ENCODE measurements at places on chromosomes 11 and 22.

- no peak for DNase-seq
Measured at GRCh38 chr22:48619721-48620120, 1208.0 kb downstream of the BRD1 start.

- DNase-seq, result no peak
Measured at GRCh38 chr11:12415342-12415966, 38.1 kb downstream of the PARVA start.

DNA sequence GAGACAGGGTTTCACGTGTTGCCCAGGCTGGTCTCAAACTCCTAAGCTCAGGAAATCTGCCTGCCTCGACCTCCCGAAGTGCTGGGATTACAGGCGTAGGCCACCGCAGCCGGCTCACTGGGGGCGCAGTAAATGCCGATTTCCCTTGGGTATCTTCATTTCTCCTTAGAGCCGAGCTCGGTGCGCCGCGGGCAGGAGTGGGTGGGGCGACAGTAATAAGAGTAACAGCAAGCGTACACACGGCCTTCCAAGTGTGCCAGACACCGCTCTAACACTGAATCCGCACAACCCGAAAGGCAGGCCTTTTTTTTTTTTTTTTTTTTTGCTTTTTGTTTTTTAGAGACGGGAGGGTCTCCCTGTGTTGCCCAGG lies 500 bp upstream of the ADSL start:
- peak; percentile 67 for DNase-seq

GRCh38 chr11:68959465-68960293 lies 21.1 kb downstream of the MRGPRD start:
- DNase-seq, result no peak

DNA sequence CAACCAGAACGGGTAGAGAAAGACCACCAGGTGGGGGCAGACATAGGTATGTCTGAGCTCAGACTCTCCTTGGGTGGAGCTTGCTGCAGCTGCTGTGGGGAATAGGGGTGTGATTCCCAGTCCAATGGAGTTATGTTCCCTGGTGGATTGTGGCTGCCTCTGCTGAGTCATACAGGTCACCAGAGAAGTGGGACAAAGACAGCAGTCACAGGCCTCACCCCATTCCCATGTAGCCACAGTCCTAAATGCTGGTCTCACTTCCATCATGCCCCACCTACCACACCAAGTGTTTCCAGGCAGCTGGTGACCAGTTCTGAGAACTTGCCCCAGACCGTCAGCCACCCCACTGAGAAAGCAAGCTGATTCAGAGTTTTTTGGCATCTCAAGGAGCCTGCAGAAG lies 17.5 kb downstream of the OR52E5 start:
- DNase-seq, result no peak

GRCh38 chr11:20912065-20912821 lies 242.9 kb downstream of the NELL1 start:
- no peak for DNase-seq

GRCh38 chr11:113248702-113249490 lies 65.5 kb upstream of the TTC12 start:
- DNase-seq, result no peak

GRCh38 chr11:86737737-86738136 lies 62.6 kb upstream of the PRSS23 start:
- no peak for DNase-seq

- no peak for DNase-seq
Measured at GRCh38 chr11:68363776-68364175, 51.4 kb downstream of the LRP5 start.

DNA sequence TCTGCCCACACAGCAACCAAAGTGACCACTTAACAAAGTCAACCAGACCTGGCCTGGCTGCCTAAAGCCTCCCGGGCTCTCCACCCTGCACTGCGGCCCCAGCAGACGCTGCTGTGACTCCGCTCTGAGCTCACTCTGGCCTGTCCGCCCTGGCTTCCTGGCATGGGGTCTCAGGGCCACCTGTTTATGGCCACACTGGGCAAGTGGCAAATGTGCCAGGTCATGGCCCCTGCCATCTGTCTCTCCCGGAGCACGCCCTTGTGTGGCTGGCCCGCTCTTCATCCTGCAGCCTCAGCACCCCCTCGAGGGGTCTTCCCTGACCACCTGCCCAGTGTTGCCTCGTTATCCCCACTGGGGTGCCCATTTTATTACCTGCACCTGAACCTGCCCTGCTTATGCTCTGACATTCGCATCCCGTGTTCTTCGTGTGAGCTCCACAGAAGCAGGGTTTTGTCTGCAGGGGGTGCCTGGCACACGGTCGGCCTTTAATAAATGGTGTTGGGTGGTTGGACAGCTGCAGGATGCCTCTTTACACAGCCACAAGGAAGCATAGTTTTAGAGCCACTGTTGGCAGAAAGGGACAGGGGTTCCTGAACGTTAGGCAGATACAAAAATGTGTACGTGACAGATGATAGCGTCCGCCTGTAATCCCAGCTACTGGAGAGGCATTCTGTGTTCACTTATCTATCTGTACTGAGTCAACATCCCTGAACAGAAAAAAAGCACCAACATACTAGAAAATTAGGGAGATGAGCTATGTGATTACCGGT lies 785.6 kb downstream of the TBC1D22A start:
- no peak for DNase-seq

- no peak for DNase-seq
Measured at GRCh38 chr22:38427940-38428339, 27.1 kb downstream of the KCNJ4 start.

DNA sequence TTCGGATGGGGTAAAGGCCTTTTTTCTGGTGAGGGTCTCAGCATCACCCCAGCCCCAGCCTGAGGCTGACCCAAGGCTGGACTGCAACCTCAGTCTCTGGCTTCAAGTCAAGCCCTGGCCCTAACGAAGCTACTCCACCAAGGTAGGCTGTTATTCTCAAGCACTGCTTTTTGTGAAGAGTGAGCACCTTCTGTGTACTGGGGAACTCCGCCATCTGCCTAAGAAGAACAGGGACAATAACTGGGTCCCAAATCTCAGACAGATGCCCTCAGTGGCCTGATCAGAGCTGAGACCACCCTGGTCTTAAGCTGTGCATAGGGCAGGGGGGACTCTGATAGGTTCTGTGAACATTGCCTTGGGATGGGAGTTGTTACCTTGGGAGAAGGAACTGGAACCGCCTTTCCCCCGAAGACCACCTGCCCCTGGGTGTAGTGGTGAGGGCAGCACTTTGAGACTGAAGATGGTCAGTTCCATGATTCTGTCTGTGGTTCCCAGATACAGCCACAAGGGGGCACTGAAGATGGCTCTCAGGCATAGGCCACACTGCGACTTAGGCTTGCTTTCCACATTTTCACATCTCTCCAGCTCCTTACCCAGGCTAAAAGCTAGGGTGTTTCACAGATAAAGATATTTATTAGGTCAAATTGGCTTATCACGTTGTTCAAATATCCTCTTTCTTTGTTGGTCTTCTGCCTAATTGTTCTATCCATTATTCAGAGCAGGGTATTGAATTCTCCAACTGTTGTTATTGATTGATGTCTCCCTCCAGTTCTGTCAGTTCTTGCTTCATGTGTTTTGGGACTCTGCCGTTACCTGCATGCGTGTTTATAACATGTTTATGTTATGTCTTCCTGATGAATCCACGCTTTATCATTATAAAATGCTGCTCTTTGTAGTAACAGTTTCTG lies 11.8 kb upstream of the UVRAG start:
- DNase-seq, result peak; percentile 71

DNA sequence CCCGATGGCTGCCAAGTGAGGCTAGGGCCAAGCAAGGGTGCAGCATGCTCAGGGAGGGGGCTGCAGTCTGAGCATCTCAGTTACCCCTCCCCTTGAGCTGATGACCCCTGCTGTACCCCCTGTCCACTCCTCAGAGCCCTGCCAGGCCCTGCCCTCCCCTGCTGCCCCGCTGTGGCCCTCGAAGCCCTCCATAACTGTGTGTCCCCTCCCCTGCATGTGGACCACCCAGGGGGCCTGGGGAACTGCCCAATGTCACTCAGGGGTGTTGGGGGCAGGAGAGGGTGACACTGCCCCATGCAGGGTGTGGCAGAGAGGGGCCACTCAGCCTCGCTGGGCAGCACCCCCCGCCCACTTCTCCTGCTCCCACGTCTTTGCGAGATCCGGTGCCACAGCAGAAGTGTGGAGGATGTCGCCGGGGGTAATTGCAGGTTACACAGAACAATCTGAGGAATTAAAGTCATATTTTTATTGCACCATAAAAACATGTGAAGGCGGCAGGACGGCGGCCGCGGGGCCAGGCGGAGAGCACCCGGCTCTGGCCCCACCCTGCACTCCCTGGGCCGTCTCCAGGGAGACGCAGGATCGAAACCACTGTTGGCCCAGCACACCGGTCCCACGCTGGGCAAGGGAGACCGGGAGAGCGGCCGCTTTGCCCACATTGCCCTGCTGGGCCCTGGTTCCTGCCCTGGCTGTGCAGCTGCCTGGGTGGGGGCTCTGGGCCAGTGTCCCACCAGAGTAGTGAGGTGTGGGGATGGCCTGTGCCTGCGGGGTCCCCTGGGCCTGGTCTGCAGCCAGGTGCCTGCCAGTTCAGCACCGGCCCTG lies 18.7 kb upstream of the GNB1L start:
- DNase-seq, result no peak

DNA sequence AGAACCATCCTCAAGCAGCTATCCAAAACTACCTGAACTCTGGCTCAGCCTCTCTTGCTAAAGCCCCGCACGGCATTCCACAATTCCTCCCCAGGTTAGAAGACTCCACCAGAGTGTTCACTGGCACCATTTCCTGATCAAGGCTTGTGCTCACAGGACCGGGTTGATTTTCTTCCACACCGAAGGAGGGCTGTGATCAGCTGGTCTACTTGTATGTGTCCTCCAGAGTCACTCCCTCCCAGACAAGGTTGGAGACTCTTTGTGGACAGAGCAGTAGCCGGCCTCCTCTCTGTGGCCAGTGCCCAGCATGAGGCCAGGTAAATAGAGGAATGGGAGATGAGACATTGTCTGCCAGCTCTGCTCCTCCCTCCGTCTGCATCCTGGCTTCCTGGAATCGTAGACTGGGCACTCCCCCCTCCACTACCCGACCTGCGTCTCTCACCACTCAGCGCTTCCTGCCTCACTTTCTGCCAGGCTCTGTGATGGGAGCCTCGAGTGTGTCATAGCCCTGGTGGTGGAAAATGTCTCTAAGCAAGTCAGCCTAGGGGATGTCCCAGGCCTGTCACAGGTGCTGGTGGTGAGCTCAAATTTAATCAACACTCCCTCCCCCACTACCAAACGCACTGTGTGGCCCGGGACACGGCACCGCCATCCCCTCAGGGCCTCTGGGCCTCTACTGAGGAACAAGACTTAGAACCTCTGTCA lies 12.5 kb upstream of the TMPRSS6 start:
- peak; percentile 98 for DNase-seq

- DNase-seq, result no peak
Measured at GRCh38 chr11:124602193-124602592, 9.0 kb upstream of the PANX3 start.
